Osteocyte (in vitro differentiated cells): ENCODE measurements at places on chromosomes 16 and 17. TPM values are rescaled to one million over a fixed set of nuclear protein-coding genes. Genes with fewer than 3 reads are reported as not detected.

DNA sequence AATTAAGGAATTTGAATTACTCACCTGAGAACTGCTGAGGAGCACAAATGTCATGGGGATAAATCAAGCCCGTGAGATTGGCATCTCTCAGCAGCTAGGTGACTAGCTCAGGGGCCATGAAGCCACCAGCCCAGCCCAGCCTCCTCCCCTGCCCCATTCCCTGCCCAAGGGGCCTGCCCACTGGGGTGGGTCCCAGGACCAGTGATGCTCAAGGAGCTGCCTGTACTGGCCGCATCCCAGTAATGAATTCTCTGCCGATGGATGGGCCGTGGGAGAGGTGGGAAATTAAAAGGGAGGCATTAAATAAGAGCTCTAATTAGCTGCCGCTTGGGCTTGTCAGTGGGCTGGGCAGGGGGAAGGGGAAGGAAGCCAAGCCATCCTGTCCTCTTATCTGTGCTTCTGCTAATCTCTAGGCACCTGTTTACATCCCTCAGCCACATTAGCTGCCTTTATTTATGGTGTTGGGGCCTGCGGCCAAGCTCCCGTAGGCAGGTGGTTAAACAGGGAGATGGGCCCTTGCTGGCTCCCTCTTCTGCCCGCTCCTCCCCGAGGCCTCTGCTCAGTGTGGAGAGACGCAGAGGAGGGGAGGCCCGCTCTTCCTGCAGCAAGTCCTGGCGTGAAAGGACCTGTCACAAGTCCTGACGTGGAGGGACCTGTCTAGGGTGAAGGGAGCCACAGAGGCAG is 48.8 kb downstream of the PIPOX start:
- no peak for DNase-seq

GRCh38 chr16:88910284-88911135 is 44.0 kb upstream of the PABPN1L start:
- DNase-seq = no peak

GRCh38 chr17:77414811-77415400 is 274.1 kb downstream of the SEC14L1 start:
- no peak for DNase-seq

DNA sequence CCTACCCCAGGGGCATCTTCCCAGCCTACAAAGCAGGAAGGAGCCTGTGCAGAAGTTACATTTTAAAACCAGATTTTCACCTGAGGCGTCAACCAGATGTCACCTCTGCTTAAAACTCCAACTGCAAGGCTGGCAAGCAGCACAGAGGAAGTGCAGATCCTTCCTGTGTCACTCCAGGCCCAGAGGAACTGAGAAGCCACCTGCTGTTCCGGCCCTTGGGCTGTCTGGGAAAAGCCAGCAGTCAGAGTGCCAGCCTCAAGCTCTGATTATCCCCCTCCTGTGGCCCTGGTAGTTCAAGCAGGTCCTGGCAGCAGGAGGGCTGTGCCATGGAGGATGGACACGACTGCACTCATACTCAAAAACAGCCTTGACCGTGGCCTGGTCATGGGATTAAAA is 10.2 kb downstream of the POLR2C start:
- no peak for DNase-seq

GRCh38 chr16:77721752-77722308 is 484 bp upstream of the NUDT7 start:
- no peak for DNase-seq

GRCh38 chr17:57396511-57396921 is 140.2 kb downstream of the MSI2 start:
- DNase-seq = no peak

DNA sequence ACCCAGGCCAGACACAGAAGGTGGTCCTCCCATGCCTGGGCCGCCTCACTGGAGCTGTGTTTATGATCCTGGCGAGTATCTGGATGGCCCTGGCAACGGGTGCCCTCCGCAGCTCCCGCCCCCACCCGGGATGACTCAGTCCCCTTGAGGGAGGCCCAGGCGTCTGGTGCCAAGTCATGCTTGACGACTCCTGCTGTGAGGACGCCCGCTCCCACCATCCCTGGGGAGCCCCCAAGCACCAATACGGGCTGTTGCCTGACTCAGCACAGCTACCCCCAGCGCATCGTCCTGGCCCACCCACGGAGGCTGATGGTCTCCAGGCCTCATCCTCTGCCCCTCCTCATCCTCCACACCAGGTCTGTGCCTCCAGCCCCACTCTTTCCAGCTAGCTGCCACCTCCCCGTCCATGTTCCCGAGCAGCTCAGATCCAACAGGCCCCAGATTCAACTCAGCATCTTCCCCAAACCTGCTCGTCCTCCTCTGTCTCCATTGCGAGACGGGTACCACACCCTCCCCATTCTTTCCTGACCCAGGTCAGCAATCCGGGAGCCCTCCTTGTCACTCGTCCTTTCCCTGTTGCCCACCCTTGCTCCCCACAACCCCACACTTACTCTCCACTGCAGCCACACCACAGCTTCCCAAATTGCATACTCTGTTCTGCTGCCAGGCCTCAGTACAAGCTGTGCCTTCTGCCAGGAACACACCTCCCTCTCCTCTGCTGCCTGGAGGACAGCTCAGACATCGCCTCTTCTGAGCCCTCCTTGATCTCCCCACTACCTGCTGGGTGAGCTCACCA is 2.6 kb downstream of the CAMKK1 start:
- peak; percentile 93 for DNase-seq

- DNase-seq = no peak
Measured at GRCh38 chr16:19295393-19295792, 9.9 kb downstream of the CLEC19A start.

GRCh38 chr16:52069866-52070265 is 477.1 kb downstream of the TOX3 start:
- DNase-seq = no peak

DNA sequence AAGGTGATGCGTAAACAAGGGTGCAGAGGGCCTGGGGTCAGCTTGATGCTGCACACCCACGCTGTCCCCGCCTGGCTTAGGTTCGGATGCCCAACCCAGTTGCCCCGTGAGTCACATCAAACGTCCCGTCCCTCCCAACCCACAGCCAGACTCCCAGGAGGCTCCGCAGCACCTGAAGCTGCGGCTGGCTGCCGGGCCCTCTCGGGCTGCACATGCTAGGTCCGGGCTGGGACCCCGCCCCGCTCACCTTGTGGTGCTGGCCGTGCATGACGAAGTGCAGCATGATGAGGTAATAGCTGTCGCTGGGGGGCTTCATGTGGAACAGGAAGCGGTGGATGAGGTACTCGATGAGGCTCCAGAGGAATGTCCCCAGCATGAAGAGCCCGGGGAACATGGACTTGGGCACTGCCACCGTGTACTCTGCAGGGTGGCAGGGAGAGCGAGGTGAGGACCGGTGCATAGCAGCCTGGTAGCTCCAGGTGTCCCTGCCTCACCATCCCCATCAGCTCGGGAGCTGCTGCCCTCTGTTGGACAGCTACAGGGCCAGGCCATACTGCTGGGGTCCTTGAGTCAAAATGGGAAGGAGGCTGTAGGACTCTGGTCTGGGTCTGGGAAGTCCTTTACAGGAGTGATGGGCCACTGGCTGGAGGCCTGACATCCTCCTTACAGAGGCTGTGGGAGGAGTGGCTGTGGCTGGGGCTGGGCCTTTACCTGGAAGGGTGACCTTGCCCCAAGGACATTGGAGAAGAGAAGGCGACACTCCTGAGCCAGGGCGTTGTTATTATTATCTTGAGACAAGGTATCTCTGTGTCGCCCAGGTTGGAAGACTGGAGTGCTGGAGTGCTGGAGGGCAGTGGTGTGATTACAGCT is 18.3 kb upstream of the MLKL start:
- DNase-seq = no peak

- no peak for DNase-seq
Measured at GRCh38 chr16:68757625-68757935, 20.5 kb downstream of the CDH1 start.

DNA sequence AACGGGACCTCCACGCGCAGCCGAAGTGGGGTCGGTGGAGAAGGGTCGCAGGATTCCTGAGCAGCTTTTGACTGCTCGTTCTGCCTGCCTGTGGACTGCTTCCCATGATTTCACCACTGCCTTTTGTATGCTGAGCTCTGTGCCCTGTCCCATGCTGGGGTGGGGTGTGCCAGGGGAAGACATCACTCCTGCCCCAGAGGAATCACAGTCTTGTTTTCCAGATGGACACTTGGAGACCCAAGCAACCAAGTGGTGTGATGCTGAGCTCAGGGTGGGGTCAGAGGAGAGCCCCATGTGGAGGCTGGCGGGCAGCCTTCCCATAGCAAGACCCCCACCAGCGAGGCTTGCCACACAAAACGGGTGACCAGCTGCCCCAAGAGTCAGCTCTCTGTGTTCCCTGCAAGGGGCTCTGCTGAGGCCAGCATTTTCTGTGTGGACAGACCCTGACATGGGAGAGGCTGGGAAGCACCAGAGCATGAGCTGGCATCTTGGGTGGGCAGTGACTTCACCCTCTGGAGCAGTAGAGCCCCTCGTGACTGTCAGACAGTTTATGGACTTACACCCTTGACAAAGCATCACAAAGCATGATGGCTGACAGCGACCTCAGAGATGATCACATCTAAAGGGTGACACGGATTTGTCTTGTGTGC is 111.9 kb downstream of the GNAO1 start:
- DNase-seq = no peak

DNA sequence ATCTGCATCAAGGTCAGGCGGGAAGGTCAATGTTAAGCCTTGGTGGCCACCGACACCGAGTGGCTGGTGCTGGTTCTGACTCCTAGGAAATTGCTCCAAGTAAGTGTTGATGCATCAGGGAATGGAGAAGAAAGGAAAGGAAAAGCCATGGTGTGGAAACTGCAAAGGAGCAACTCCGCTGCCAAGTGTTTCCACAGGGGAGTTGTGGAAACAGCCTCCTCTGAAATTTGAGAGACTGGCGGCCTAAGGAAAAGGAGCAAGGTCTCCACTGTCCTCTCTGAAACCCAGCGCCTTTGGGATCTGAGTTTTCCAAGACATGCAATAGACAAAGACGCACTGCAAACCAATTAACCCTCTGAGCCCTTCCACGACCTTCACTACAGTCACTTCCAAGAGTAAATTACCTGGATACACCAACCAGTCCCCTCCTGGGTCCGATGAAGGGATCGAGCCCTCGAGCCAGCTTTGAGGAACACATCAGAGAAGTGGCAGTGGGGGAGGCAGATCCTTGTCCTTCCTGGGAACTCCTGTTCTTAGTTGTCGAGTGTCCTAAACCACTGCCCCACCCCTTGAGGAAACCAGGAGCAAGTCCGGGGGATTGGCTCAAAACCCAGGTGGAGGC is 51.1 kb downstream of the SRL start:
- no peak for DNase-seq

- DNase-seq = no peak
Measured at GRCh38 chr17:27343294-27343693, 49.4 kb downstream of the WSB1 start.

DNA sequence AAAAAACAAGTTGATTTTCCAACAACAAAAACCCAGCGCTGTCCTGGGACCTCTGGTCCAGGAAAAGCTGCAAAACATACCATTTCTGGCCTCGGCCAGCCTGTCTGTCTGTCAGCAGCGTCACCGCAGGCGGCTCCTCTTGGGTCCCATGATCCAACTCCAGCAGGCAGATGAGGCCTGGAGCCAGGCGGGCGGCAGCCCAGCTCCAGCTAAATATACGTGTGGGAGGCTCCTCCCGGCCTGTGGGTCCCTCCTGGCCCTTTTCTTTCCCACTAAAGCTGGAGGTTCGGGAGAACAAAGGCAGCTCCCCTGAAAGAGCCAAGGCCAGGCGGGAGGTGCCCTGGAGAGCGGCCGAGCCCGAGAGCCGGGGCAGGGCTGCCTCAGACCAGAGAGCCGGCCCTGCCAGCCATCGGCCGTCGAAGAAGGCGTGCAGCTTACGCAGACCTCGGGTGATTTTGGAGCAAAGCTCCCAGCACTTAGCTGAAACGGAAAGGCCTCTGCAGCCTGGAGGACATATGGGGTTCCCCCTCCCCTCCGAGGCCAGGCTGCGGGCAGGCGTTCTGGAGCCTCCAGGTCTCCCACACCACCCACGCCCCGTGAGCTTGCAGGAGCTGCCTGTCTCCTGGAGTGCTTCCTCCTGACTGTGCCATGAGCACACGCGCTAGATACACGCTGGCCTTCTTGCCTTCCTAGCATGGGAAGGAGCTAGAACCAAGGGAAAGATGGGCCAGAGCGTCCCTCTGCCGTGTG is 19.9 kb upstream of the JPH3 start:
- no peak for DNase-seq

DNA sequence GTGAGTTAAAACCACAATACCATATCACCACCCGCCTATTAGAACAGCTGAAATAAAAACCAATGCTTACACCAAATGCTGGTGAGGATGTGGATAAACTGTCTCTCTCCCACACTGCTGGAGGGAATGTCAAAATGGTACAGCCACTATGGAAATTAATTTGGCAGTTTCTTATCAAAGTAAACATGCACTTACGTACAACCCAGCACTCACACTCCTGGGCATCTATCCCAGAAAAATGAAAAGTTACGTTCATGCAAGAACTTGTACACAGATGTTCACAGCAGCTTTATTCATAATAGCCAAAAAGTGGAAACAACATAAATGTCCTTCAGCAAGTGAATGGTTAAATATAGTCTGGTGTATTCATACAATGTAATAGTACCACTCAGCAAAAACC is 173.2 kb upstream of the MYOCD start:
- DNase-seq = no peak

- no peak for DNase-seq
Measured at GRCh38 chr17:64538508-64539130, 31.8 kb downstream of the CEP95 start.

DNA sequence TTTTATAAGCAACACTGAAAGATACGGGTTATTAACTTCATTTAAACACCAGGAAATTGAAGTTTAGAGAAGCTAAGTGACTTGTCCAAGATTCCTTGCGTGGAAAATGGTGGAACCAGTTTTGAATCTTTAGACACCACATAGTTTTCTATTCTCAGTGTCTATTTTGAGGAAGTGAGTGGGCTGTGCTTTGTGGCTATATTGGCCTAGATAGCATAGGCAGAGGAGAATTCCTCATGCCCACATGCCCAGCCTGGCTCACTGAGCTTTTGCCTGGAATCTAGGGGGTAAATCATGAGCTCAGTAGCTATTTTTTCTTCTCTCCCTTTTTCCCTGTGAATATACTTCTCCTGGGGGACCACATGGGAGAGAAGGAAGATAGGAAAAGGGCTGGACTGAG is 431.3 kb downstream of the HS3ST3B1 start:
- no peak for DNase-seq

GRCh38 chr16:77569406-77569805 is 134.6 kb upstream of the ADAMTS18 start:
- no peak for DNase-seq

GRCh38 chr17:48642059-48642842 is 16.1 kb upstream of the HOXB9 start:
- DNase-seq = no peak

- no peak for DNase-seq
Measured at GRCh38 chr17:28861393-28862203, 6.8 kb downstream of the ERAL1 start.

SLC12A3 gene
- total RNA-seq = not detected in 2 replicates

GABARAP gene
- 642 TPM in 2 replicates for total RNA-seq

MRPL45 gene
- total RNA-seq = 38.2 and 40.2 TPM in 2 replicates

NPIPB5 gene
- total RNA-seq = 200 and 207 TPM in 2 replicates

KRT17 gene
- total RNA-seq = 40.5 and 43.2 TPM in 2 replicates

SDR42E1 gene
- not detected in 2 replicates for total RNA-seq

KATNIP gene
- total RNA-seq = 30.0 and 31.7 TPM in 2 replicates

CDRT15L2 gene
- not detected in 2 replicates for total RNA-seq

CAVIN1 gene
- 487 and 510 TPM in 2 replicates for total RNA-seq

ZP2 gene
- total RNA-seq = not detected in 2 replicates

UTS2R gene
- not detected in 2 replicates for total RNA-seq

EPN3 gene
- total RNA-seq = not detected in 2 replicates

CCDC40 gene
- total RNA-seq = 9.5 and 10.5 TPM in 2 replicates

PRSS36 gene
- total RNA-seq = 0.67 and 0.76 TPM in 2 replicates
